ENCODE measurements at places on chromosomes 2 and 18. TPM values are rescaled to one million over a fixed set of nuclear protein-coding genes. Genes with fewer than 3 reads are reported as not detected.

DNA sequence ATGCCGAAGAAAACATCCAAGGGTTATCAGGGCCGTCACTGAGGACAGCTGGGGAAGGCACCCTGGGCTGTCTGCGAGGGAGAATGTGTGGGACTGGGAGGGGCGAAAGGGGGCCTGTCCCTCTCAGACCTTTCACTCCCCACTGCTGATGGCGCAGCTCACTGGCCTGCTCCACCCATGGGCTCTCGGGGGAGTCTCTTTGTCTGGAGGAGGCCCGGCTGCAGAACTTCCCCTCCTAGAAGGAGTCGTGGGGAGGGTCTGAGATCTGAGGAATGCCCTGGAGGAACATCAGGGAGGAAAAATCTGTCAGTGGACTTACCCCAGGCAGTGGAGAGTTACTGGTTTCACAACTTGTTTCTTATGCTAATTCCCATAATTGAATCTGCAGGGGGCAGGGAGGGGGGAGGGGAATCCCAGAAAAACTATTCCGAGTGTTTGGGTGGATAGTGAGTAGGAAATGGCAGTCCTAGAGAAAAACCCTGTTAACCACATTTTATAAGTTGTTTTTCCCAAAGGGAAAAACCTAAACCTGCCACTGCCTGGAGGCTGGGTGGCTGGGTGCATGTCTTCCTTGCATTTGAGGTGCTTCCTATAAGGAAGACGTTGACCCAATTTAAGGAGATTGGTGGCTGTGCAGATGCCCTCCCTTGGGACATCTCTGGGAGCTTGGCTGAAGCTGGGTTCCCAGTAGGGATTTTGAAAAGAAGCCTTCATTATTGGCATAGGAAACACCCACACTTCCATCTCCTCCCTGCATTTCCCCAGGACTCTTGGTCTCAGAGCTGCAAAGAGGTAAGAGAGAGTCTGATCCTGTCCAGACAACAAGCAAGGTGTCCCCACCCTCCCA lies 11.7 kb upstream of the SEMA4C start:
- DNase-seq, result no peak

- no peak for DNase-seq
Measured at GRCh38 chr2:232920760-232921159, 50.7 kb downstream of the SNORC start.

- no peak for DNase-seq
Measured at GRCh38 chr2:28547906-28548600, 52.2 kb downstream of the PLB1 start.

DNA sequence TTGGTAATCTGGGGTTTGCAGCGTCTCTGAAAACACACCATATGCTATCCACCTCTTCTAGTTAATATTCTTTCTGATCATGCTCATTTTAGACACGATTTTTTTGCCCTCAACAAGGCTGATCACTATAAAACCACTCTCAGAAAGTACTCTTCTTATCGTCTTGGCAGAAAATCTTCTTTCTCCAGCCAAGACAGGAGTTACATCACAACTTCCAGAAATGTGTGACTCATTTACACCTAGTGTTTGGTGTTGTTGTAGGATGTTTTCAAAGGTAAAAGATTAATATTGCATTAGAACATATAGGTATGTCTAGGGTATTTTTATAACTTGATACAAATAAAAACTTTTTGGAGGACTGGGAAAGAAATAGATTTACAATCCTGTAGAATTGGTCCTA lies 138.5 kb upstream of the NETO1 start:
- DNase-seq, result no peak

DNA sequence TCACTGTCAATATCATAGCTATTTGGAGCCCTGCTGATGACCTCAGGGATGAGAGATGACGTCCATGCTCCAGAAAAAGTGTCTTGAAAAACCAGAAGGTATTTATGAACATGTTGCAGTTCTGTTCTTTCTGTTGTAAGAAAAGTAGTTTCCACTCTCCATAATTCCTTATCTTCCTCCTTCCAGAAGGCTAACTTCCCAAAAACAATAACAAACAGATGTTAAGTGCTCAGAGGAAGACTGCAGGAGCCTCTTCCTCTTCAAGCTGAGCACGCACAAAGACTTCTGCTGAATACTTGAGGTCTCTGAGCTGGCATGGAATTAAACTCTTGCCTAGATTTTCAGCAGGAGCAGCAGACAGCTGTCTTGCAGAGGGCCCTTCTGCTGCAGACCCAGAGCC lies 434.5 kb upstream of the KLHL29 start:
- DNase-seq, result no peak

- no peak for DNase-seq
Measured at GRCh38 chr2:10926191-10926820, 14.6 kb downstream of the KCNF1 start.

DNA sequence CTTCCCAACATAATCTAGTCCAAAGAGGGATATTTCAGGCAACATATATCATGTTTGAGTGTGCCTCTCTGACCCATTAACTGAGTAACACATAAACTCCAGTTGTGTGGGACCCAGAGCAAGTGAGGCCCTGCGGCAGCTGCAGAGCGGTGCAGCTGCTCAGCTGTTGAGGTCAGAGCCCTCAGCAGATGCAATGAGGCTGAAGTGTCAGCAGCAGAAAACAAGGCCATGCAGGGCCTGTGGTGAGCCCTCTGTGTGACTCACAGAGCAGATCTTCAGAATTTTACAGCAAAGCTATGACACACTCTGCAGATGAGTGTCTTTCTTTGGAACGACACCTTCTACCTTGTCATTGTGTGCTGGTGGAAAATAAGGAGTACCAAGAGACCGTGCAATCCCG lies 168.5 kb downstream of the CBLN2 start:
- DNase-seq, result no peak

DNA sequence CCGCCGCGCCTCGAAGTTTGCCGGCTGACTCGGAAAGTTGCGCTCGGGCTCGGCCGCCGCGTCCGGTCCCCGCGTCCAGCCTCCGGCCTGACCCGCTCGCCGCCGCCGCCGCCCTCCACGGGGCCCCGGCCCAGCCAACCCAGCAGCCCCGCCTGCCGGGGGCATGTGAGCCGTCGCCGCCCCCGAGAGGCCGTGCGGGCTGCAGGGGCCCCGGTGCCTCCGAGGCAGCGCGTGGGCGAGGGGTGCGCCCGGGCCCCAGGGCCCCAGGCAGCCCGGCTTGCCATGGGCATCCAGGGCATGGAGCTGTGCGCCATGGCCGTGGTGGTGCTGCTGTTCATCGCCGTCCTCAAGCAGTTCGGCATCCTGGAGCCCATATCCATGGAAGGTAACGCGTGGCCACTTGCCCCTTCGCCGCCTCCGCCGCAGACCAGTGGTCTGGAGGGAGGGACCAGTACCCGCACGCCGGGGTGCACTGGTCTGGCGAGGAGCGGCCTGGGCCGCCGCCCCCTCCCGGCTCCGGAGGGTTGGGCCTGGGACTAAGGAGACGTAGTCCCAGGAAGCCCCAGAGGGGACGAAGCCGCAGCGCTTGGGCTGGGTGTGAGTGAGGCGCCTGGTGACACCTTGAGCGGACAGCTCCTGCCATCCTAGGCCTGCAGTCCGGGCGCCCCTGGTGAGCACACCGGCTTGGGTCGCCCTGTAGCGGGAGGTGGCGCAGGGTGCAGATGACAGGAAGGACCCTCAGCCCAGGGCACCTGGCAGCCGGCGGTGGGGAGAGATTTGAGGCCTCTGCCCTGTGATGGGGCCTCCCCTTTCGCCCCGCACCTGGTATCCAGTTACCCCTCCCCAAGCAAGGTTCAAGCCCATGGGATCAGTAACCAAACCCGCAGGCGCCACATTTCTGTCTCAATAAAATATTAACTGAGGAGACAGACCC lies 49.9 kb downstream of the KCNIP3 start:
- DNase-seq, result no peak

DNA sequence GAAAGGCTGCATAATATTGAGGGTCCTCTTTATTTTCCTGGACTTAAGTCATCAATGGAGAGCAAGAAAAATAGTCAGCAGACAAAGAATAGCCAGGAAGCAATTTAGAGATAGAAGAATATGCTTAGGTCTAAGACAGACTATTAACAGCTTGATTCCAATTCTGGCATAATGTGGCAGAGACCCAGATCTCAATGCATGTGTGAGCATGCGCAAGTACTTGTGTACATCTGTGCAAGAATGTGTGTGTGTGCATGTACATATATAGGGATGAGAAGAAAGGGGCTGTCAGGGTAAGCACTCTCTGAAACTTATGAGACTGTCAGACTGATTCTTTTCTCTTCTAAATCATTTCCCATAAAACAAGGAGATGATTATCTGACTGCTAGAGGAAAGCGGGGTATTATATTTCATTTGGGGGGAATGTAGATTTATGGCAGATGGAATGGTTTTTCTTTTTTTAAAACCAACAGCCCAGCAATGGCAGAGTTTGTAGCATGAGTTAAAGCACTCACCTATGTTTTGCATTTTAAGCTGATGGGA lies 381.3 kb upstream of the SPRED2 start:
- DNase-seq, result no peak

GRCh38 chr2:207567671-207568070 lies 37.9 kb downstream of the CREB1 start:
- no peak for DNase-seq

DNA sequence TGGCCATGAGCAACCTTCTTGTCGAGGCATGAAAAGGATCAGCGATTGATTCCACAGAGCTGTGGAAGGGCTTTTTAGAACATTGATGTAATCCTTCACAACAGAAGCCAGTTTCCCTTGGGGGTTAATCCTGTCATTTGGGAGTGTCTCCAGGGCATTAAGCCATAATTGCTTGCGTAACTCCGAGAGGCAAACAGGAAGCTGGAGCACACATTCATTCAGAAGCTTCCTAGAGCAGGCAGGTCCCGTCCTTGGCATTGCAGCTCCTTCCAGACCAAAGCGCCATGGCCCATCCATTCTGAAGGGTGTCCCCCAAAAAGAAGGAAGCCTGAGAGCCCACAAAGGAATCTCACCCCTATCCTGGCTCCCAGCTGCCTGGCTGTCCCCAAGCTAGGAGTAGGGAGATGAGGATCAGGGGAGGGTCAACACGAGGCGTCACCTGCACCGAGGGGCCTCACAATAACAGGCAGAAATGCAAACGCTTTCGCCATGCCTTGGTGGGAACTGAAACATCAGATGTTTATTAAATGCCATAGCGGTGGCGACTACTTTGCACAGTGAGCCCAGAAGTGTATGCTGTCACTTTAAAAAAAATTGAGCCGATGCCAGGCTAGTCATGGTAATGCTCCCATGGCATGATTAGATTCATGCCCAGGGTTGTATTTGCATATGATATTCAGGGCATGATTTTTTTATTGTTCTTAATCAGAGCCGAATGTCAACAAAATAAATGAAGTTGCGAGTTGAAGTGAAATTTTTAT lies 339.4 kb downstream of the BCL11A start:
- DNase-seq, result no peak

GRCh38 chr2:225366731-225367130 lies 32.8 kb upstream of the NYAP2 start:
- no peak for DNase-seq

- DNase-seq, result no peak
Measured at GRCh38 chr18:45464619-45465018, 150.7 kb upstream of the SLC14A2 start.

DNA sequence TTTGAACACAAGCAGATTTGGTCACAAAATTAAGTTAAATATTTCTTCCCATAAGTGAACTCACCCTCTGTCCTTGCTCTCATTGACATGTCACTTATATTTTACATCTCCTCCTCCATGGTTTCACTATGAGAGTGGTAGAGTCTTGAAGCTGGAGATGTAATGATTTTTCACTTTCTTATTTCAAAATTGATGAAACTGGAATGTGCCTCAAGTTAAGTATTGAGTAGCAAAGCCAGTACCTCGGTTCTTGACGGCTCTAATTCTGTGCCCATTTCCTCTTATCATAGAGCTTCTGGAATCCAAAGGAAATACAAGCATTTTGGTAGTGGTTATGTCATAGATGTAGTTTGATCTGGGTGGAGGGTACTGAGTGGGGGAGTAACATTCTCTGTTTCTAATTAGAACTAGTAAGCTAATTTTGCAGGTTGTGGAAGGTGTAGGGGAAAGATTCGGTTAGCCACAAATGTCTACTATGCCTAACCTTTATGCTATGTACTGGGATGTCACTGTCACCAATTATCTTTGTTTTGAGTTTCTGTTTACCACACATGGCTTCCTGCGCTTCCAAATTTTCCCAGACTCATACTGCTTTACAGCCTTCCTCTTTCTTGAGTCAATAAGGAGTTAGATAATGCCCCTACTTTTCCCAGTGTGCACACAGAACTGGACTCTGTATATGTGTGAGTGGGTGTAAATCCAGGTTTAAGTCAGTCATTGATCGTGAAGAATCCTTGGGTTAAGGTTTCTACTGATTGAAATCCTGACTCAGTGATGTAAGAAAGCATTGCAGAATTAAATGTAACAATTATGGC lies 96.8 kb downstream of the DIS3L2 start:
- no peak for DNase-seq

- no peak for DNase-seq
Measured at GRCh38 chr2:111100765-111101162, 19.9 kb upstream of the BCL2L11 start.

- DNase-seq, result no peak
Measured at GRCh38 chr2:195709901-195710806, 53.1 kb downstream of the SLC39A10 start.

GRCh38 chr2:230873661-230874401 lies 9.1 kb downstream of the ITM2C start:
- DNase-seq, result no peak

- no peak for DNase-seq
Measured at GRCh38 chr18:59724103-59724502, 26.9 kb upstream of the CCBE1 start.

DNA sequence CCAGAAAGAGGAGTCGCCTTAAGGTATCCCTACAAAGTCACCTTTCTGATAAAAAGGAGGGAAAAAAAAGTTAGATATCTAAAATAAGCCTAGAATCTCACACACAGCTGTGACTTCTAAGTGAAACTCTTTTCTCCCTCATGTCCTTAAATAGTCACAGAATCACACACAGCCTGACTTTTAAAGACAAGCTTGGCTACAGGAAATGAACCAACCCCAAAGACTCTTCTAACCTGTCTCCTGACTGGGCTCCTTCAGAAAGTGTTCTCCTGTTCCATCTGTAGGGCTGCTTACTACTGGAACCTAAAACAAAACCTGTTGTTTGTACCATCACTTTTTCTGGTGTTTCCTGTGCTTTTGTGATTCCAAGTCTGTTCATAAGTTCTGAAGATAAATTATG lies 62.7 kb upstream of the NRP2 start:
- DNase-seq, result no peak

CD8B2 gene
- total RNA-seq, result 0.18 TPM

BBS5 gene
- total RNA-seq, result 4.3 TPM

MOGAT1 gene
- not detected for total RNA-seq

UCN gene
- total RNA-seq, result 1.1 TPM

RNF144A gene
- total RNA-seq, result 13.7 TPM

C2orf80 gene
- not detected for total RNA-seq

IL36G gene
- total RNA-seq, result not detected

SLC5A7 gene
- not detected for total RNA-seq

OST4 gene
- total RNA-seq, result 225 TPM

TSPYL6 gene
- not detected for total RNA-seq

IAH1 gene
- 39.0 TPM for total RNA-seq

LCT gene
- total RNA-seq, result 0.05 TPM

TUBB6 gene
- 2.6 TPM for total RNA-seq

IHH gene
- not detected for total RNA-seq

CYP27A1 gene
- total RNA-seq, result 0.14 TPM

ZNF521 gene
- total RNA-seq, result 0.33 TPM

NOL4 gene
- total RNA-seq, result not detected

All from activated T-cell treated with anti-CD3 and anti-CD28 coated beads, Interleukin-2, amount 50 U/mL, for 4 hours (primary cell).